Hematopoietic multipotent progenitor cell treated with erythropoietin and hydrocortisone succinate and interleukin-3 and kit ligand, for 4 days (in vitro differentiated cells): ENCODE measurements at places on chromosomes 12 and 14.
A peak's percentile ranks its signal among the peaks of the same experiment; 100 is the strongest.

GRCh38 chr12:115871714-115872113, 405.8 kb downstream of the MED13L start:
- DNase-seq, result peak; percentile 67

DNA sequence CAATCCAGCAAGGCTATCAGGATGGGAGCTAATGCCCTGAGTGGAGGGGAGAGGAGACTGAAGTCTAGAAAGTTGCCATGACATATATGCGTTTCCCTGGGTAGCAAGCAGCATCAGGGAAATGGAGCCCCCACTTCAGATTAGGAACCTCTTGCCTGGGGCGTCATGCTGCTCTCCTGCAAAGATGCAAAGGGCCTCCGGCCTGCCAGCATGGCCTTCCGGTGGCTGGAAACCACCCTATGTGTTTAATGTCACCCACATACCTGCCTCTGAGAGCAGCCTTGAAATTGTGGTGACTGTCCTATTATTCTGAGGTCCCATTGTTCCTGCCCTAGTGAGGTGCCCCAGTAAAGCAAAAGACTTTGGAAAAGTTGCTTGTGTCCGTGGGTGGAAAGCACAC, 10.0 kb upstream of the IFI27L2 start:
- no peak for DNase-seq

DNA sequence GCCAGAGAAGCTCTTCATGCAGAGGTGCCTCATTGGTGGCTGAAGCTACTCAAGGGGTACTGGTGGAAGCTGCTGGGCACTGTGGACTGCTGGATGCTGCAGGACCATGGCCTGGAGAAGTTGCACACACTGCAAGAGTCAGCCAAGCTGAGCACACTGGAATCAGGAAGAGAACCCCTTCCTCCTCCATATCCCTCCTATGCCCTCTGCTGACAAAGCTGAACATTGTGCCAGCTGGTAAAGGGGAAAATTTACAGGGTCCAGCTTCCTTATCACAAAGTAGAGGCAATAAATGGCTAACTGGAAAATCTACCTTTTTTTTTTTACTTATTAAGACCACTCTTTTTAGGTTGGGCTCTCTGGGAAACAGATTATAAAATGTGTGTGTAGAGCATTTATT, 6.5 kb downstream of the CCDC175 start:
- DNase-seq, result peak; percentile 78

- DNase-seq, result no peak
These were observed 45.0 kb upstream of the GPR68 start for GRCh38 chr14:91289464-91289863.

GRCh38 chr14:74506411-74506851, 12.9 kb downstream of the ISCA2 start:
- no peak for DNase-seq

DNA sequence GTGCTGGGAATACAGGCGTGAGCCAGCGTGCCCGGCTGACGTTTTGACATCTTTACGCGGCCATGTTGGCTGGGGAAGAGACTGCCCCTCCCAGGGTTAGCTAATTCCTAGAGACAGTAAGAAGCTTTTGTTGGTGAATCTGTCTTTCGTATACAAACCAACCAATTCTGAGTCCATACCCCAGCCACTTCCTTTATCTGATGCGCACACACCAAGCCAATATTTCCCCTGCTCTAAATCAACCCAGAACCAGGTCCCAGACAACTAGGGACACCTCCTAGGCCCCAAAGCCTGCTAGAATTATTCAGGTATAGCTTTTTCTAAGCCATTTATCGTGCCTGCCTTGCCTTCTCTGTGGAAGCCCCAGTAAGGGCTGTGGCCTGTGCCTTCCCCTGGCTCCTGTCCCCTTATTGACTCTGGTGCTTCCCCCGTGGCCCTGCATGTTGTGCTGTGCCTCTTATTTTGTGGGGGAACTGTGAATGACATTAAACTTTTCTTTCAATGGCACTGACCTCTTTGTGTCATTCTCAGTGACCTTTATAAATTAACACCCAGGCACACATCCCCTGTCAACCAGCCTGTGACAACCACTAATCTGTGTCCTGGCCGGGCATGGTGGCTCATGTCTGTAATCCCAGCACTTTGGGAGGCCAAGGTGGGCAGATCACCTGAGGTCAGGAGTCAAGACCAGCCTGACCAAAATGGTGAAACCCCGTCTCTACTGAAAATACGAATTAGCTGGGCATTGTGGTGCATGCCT, 10.7 kb upstream of the EVL start:
- DNase-seq, result peak; percentile 79
